ENCODE measurements at places on chromosomes 16 and 17. TPM values are rescaled to one million over a fixed set of nuclear protein-coding genes. Genes with fewer than 3 reads are reported as not detected.

GRCh38 chr17:13933441-13934276, 135.6 kb upstream of the COX10 start:
- no peak for DNase-seq

DNA sequence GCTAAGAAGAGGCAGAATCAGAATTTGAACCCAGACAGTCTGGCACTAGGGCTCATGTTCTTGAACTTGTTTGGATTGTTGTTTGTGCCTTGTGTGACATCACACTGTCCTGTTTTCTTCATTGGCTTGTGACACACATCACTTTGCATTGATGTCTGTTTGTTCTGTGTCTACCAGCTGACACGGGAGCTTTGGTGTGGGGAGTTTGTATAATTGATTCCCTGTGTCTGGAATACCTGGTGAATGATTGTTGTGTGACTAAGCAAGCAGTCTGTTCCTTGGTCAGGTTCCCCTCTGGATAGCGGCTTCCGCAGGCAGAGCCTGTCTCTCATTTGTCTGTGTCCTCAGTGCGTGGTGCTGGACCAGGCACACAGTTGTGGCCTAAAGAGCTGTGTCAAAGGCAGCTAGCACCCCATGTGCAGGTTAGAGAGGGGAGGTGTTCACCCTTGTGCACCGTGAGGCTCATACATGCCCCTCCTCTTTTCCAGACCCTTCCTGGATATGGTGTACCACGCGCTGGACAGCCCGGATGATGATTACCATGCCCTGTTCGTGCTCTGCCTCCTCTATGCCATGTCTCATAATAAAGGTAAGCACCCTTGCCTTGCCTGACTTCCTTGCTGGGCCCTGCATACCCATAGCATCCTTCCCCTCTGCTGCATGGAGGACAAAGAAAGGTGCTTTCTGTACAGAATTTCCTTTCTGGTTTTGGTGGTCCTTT, 80.1 kb downstream of the CLEC16A start:
- no peak for DNase-seq

DNA sequence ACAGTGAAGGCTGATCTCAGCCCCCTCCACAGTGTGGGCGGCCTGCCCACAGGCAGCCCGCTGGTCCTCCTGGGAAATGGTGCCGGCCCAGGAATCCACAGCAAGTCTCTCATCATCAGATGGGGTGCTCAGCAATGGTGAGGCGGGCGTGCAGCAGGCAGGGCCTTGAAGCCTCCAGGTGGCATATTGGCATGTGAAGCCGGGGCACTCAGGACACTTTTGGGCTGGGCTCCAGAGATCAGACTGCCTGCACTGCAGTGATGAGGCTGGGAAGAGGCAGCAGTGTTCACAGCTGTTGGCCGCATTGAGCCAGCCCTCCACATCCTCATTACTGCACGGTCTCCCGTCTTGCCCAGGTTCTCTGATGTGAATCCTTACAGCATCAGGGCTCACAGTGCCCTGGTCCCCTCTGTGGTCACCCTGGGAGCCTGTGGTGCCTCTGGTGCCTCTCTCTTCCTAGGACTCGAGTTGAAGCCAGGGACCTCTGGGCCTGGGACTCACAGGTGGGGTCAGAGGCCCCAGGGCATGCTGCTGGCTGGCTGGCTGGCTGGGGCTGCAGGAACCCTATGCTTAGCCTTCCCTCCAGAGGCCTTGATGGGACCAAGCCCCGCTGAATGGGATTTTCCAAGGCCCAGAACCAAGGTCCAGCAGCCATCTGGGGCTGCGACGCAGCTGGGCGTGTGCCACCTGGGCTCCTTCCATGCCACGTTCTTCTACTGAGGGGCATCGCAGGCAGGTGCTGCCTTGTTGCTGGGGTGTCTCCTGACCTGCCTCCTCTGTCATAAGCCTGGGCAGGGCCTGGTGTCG, 48.6 kb downstream of the TNFRSF13B start:
- DNase-seq: peak; percentile 63

The CCL14 gene
- 3.9 TPM for total RNA-seq

- DNase-seq: no peak
These were observed 1.7 kb downstream of the ZNF267 start for GRCh38 chr16:31875112-31875803.

The HBZ gene
- total RNA-seq: not detected

The TMC8 gene
- 3.0 TPM for total RNA-seq

DNA sequence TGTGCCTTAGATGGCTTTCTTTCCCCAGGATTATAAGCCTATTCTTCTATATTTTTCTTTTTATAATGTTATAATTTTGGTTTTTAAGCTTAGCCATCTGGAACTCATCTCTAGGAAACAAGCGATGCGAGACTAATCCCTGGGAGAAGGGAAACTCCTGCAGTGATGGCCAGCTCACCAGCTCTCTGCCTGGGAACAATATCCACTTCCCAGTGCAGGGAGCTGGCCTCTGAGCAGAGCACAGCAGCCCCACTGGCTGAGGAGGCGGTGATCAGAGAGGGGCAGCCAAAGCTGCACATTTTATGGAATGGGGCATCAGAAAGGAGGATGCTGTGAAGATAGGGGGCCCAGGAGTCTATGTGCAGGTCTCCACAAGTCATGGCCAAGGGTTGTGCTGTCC, 183.3 kb downstream of the LGALS9B start:
- DNase-seq: no peak

DNA sequence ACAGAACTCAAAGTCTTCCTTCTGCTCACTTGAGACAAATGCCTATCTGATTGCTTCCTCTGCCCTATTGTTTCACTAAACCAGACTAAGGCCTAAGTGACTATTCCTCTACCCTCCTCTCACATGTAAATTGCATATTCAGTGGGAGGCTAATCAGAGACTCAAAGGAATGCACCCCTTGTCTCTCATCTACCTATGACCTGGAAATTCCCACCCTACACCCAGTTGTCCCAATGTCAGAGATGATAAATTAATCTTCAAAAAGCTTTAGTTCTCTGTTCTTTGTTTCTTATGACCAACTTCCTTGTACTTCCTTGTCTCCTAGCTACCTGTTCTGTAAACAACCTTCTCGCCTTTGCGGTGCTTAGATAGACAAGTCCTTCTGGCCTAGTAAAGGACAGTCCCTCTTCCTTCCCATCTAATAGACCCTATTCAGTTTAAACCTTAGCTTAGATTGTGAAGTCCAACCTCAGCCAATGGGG, 76.0 kb downstream of the EMP2 start:
- DNase-seq: no peak

The BHLHA9 gene
- total RNA-seq: not detected

GRCh38 chr17:1197781-1198490, 18.2 kb upstream of the ABR start:
- peak; percentile 79 for DNase-seq

The COX6A2 gene
- total RNA-seq: not detected

DNA sequence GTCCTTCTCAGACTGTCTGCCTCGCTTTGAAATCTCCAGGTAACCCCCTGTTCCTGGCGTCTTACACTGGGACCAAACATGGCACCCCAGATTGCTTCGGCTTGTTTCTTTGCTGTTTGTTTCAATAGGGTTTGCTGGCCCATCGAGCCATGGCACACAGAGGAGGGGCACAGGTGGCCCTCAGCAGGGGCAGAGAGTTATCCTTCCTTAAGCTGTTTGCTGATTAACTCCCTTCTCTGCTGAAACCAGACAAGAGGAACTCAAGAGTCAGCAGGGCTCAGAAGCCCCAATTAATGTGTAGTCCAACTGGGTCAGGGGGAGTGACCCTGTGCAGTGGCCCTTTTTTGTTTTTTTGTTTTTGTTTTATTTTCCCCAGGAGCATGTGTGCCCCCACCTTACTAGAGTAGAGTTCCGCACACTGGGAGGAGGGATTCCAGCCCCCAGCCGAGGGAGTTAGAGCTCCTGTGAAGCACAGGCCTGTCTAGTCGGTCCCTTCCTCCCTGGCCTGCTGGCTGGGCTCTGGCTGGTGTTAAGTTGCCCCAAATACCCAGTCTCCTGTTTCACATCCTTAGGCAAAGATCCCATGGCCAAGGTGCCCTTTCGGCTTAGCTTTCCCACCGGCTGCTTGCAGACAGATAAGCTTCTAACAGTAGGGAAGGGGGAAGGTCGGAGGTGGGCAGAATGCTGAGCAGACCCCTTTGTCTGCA, 39.3 kb downstream of the YPEL2 start:
- no peak for DNase-seq

- DNase-seq: no peak
These were observed 22.4 kb downstream of the TBC1D3B start for GRCh38 chr17:36153895-36154610.

The HOXB7 gene
- 0.37 TPM for total RNA-seq

The C17orf78 gene
- total RNA-seq: not detected

DNA sequence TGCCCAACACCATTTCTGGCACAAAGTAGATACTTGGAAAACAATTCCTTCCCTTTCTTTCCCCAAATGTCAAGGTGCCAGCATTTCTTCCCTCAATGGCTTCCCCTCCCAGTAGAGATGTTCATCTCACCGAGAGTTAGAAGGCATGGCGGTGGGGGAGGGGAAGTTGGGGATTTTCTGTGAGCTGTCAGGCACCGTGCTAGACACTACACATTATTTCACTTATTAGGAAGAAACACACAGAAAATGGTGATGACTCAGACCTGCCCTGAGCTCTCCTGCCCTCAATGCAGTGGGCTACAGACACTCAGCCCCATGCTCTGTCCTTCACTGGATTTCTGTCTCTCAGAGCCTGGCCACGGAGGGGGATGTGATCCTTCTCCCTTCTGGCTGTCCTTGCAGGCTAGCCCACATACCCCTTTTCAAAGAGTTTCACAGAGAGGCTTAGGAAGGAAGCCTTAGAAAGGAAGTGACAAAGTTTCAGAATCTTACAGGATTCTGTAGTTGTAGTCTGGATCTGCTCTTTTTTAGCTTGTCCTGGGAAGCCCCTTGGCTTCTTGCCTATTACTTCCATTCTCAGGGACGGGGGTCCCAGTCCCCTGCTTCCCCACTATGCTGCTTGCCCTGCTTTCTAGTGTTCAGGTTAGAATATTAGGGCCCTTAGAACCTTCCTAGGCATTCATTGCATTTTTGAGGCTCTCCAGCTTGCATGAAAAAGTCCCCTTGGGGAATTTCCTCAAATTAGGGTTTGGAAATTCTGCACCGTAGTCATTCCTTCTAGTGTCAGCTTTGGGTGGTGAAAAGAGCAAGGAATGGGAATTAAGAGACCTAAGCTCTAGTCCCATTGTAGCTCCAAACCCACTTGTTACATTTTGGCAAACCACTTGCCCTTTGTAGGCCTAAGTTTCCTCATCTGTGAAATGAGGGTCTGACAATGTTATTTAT, 12.2 kb upstream of the CCL5 start:
- DNase-seq: no peak

The ANKFN1 gene
- total RNA-seq: not detected

- peak; percentile 94 for DNase-seq
These were observed 18.6 kb downstream of the CDH16 start for GRCh38 chr16:66899945-66900710.

- no peak for DNase-seq
These were observed 88.5 kb downstream of the HELZ start for GRCh38 chr17:67156269-67157199.

DNA sequence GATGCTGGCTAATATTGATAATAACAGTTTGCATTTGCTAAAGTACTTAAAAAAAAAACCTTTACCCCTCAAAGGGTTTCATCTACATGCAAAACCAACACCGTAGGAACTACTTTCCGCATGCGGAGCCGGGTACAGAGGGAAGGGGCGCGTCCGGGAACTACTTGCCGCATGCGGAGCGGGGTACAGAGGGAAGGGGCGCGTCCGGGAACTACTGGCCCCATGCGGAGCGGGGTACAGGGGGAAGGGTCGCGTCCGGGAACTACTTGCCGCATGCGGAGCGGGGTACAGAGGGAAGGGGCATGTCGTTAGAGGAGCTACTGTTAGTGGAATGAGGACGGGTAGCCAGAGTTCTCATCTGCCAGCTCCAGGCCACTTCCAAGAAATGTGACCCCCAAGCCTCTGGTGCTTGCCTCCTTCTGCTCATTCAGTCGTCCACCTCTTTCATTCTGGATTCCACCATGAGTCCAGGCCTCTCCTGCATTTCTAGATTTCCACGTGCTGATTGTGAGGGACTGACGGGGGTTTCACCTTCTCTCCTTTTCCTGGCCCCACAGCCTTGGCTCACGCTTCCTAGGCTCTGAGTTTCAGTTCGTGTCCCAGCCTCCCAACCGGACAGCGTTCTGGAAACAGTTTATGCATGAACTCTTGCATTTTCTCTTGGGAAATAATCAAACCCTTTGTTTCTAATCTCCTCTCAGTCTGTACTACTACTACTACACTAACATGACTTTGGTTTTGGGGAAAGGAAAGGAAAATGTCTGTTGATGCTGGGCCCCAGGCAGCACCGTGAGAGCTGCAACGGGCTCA, 26.9 kb downstream of the MINK1 start:
- DNase-seq: no peak

DNA sequence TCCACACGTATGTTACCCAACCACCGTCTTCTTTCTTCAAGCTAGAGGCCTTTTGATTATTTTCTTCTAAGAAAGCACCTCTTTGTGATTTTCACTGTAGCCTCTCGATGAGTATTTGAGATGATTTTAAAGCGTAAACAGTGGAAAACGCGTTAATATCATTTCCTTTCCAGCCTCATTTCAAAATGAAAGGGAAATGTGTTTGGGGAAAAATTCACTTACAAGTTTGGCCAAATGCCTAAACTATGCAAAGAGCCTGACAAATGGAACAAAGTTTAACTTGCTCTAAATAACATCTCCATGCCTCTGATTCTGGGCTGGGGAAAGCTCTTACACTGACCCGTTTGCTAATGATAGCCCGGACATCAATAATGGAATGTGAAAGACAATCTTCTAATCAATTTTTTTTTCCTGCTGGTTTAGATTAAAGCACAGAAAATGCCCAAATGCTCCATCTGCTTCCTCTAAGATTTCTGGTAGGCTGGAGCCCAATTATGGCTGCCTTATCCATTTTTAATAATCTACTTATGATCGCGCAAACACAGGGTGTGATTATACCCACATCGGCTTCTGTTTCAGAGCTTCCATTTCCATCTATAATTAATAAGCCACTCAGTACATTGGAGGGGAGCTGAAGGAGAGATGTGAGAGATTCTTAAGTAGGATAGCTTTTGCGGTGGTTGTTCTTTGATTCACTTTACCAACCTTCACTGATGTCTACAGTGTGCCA, 43.5 kb downstream of the HS3ST2 start:
- no peak for DNase-seq

The ARL5C gene
- total RNA-seq: not detected

The LRRC75A gene
- total RNA-seq: 2.7 TPM

The MYO1C gene
- total RNA-seq: 138 TPM

The VPS25 gene
- total RNA-seq: 30.7 TPM

DNA sequence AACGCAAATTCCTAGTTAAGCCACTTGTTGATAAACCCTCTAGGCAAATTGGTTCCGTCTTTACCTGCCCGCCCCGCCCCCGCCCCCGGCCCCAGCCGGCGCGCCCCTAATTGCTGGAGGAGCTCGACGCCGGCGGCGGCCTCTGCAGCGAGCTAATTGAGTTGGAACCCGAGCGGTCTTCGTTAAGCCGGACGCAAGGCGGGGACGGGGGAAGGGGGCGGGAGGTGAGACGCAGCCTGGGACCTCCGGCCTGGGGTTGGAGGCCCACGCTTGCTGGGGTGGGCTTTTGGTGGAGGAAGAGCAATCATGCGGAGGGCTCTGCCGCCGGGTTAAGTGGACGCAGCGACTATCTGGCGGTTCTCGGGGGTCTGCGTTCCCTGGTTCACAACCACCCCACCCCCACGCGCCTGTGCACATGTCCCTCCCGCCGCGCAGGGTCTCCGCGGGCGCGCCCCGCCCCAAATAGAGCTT, 12.7 kb upstream of the FOXF1 start:
- DNase-seq: no peak
